ENCODE measurements at places on chromosomes 1 and 21.

GRCh38 chr1:81221564-81221963 lies 579.2 kb upstream of the ADGRL2 start:
- DNase-seq = no peak

- DNase-seq = no peak
These were observed 137.0 kb downstream of the PLPP3 start for GRCh38 chr1:56442290-56442877.

GRCh38 chr1:151972542-151973248 lies 21.0 kb downstream of the S100A10 start:
- DNase-seq = no peak

GRCh38 chr1:54950369-54951163 lies 29.9 kb upstream of the TMEM61 start:
- DNase-seq = peak; percentile 46

DNA sequence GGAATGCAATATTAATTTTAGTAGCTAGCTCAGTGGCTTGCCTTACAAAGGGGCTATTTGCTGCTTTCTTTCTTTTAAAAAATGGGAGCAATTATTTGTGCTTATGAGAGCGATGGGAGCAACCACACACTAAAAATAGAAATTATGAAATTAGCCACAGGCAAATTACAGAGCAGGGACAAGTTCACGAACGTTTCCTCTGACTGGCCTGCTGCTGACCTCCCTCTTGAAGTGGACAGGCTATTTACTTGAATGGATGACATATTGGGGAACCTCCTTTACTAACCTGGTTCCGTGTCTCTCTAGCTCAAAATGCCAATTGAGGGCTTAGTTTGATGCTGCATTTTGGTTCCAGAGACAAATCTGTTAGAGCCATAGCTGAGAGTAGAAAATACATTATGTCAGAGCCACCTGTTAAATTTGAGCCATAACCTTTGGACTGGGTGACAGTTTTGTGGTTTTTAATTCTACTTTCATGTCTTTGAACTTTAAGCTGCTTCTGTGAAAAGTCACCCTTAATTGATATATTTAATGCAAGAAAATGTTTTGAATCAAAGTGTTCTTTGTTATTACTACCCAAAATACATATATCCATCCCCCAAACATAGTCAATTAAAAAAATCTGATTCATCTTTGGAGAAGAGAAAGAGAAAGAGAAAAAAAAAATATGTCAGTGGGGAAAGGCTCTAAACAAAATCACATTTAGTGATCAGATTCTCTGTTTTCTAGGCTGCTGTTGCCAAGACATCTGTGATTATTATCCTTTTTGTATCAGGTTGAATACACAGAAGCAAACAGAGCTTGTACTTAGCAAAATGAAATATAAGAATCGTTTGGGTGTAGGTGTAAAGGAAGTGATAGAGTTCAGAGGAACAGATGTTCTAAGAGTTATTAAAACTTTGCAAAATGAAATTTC lies 351.9 kb downstream of the ADGRL2 start:
- DNase-seq = no peak

- no peak for DNase-seq
These were observed 78.2 kb upstream of the CAPZB start for GRCh38 chr1:19563324-19564097.

DNA sequence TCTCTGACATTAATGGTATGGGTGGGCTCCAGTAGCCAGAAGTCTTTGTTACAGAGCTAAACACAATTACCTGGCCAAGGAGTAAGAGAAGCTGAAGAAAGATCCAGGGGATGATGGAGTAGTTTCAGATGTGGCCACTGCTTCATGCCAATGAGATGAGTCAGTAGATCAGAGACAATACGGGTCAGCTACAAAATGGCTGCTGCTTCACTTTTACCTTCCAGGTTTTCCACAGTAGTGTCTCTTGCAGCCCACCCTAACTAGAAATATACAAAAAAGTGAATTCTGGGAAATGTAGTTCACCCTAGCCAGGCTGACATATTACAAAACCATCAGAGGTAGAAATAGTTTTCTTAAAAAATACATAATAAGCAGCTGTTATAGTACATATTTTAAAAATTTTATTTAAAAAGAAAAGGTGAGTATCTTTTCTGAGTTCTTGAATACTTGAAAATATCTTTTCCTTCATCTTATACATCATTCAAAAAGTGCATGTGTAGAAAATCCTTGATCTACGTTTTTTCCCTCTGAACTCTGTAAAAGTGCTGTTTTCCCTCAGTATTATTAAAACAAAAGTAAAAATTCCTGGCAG lies 36.1 kb downstream of the LRIF1 start:
- DNase-seq = no peak

DNA sequence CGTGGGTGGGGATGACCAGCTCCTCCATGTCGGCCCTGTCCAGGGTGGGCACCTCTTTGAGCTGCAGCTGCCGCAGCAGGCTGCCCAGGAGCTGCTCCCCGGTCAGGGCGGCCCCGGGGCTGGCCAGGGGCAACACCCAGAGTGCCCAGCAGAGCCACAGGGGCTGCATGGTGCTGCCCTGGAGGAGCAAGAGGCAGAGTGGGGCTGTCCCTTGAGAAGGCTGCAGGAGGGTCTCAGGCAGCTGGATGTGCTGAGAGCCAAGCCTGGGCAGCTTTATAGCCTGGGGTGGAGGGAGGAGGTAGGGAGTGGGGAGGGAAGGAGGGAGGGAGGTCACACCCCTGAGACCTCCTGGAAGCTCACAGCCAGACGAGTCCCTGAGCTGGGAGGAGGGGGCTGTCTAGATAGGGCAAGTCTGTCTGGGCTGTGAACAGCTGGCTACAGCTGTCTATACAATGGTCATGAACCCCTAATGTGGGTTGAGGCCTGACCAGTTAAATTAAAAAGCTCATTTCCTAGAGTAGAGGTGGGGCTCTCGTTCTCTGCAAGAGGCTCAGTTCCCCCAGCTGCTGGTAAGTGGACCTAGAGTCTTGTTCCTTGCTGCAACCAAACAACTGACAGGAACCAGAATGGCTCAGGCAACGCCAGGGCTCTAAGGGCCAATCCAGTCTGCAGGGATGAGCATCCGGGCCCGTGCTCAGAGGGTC lies at the start of gene LEFTY1:
Gene LEFTY1 (minus strand): TSS at position 249 of the 704 bp plus-strand sequence. CDS start 80 bp downstream, at position 169.
- no peak for DNase-seq

- no peak for DNase-seq
These were observed 54.6 kb downstream of the PRDM2 start for GRCh38 chr1:13754510-13755103.

DNA sequence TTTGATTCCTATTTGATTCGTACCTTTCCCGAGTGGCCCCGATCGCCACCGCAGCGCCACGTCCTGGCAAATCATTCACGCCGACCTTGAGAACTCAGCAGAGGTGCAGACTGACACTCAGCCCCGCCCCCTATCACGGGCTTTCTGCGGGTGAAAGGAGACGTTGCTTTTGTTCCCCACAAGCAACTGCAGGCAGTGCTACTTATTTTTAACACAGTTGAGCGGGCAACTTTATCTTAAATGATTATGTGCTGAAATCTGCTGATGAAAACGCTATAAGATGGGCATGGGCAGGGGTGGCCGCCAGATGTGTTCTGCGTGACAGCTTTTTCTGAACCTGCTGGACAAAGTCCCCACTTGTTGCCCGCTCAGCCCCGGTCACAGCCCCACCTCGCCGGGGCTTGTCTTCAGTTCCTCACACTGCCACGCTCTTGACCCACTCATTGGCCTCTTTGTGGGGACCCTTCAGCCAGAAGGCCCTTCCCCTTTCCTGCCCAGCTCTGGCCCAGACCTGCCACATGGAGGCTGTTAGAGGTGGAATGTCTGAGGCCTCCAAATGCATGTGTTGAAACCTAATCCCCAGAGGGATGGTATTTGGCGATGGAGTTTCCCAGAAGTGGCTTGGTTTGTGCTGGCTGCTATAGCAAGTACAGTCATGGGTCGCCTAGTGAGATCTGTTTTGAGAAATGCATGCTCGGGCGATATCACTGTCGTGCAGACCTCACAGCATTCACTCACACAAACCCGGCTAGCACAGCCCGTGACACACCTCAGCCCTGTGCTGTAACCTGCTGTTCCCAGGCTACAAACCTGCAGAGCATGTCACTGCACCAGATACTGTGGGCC lies 15.7 kb upstream of the PDXK start:
- DNase-seq = no peak

GRCh38 chr1:62903982-62904855 lies 120.3 kb downstream of the ATG4C start:
- DNase-seq = no peak

- DNase-seq = no peak
These were observed 5.2 kb upstream of the TMEM183A start for GRCh38 chr1:203001986-203002385.

DNA sequence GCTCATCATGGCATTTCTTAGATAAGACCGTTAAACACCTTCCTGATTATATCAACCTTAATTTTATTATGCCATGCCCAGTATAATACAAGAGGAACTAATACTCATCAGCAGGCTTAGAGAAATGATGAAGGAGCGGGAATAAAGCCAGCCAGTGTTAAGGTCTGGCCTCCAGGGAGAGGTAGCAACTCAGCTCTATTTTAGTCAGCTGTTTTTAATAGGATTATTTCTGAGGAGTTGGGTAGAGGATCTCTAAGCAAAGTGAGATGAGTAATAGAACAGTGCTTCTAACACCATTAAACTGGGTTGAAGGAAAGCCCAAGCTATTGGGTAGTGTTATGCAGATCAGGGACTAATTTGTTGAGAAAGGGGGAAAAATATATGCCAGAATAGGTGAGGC lies 921.5 kb downstream of the TTLL7 start:
- DNase-seq = no peak

GRCh38 chr1:6065093-6065858 lies 19.6 kb downstream of the KCNAB2 start:
- no peak for DNase-seq

DNA sequence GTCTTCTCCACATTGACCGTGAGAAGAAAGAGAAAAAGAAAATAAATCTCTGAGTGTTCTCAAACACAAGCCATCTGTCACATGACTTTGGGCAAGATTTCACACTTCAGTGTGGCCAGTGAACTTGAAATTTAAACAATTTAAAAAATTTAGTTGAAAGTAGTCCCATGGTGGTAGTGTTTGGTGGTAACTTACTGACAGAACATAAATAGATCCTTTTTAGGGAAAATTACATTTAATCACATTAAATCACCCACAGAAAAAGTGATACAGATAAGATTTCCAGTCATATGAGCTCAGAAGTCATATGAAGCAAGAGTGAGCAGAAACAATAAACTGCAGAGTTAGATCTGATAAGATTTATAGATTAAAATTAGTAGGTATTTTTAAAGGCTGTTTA lies 31.9 kb upstream of the SGIP1 start:
- DNase-seq = no peak

DNA sequence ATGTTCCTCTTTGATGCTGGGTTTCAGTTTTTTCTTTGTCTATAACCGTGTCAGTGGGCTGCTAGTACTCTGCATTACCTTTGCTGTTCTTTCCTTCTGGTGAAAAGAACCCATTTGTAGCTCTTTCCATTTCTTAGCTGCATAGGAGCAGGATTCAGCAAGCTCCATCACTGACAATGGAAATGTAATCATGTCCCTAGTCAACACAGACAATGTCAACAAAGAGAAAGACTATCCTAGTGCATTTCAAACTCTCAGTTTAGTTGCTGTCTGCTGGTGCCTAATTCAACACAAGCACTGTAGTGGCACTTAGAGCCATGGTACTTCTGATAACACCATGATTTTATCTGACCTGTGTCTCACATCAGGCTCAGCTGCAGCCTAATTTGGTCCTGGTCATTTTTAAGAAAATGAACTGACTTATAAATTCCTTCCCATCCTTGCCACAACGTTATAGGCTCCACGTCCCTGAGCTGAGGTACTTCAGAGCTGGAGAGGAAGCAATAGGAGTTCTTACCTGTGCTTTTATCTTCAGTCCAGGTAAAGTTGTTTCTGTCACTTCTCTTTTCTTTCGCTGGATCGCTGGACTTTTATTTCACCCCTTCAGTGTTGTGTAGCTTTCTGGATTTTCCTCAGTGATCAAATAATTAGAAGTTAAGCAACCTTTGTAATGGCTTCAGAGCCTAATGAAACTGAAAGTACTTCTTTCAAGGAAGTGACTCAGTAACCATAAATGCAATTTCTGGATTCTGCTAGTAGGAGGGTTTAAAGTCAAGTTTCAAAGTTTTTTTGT lies at the start of gene GBP3:
Gene GBP3 (minus strand): TSS at position 700 of the 793 bp plus-strand sequence. CDS start 2,145 bp downstream, outside the sequence.
- no peak for DNase-seq

DNA sequence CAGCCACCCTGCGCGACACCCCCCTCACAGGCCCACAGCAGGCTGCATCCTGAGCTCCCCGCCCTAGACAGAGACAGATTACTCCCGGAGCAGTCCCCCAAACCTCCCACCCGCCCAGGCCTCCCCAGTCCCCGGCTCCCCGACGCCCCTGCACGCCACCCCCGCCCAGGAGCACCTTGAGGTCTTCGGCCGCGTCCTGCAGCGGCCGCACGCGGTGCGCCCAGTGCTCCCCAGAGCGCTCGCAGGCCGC lies 731 bp downstream of the TRIM11 start:
- DNase-seq = no peak

DNA sequence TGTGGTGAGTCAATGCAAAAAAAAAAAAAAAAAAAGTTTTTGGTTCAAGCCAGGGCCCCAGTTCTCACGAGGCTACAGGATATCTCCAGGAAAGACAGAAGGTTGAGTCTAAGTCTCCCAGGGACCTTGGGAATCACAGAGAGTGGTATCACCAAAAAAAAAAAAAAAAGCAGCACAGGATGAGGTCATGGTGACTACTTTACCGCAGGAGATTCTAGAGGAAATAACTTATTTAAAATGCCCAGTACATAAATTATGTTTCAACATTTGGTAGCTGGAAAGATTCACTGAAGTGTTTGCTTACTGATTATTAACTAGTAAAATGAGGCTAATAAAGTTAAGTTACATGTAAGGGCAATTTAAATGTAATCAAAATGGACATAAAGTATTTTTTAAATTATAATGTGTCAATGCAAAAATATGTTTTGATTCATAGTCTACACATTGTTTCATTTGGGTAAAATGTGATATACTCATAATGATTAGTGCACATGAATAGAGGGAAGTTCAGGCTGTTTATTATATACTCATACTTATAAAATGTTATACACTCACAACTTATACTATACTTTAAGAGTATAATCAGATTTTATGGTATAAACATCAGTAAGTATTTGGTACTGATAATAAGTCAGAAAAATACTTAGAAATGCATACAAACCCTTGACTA lies 84.1 kb downstream of the PLPPR5 start:
- DNase-seq = no peak

- peak; percentile 44 for DNase-seq
These were observed 7.5 kb upstream of the WNT3A start for GRCh38 chr1:227999056-227999930.

DNA sequence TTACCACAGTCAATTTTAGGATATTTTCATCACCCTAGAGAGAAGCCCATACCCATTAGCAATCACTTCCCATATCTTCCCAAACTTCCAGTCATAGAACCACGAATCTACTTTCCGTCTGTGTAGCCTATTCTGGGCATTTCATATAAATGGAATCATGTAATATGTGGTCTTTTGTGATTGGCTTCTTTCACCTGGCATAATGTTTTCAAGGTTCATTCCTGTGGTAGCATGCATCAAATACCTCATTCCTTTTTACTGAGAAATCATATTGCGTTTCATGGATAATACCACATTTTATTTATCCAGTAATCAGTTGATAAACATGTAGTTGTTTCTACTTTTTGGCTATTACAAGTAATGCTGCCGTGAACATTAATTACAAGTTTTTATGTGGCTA lies 21.5 kb downstream of the DESI2 start:
- DNase-seq = no peak

Measured in T-helper 9 cell (primary cell).